ENCODE measurements at places on chromosomes 12 and 14.
A peak's percentile ranks its signal among the peaks of the same experiment; 100 is the strongest.

DNA sequence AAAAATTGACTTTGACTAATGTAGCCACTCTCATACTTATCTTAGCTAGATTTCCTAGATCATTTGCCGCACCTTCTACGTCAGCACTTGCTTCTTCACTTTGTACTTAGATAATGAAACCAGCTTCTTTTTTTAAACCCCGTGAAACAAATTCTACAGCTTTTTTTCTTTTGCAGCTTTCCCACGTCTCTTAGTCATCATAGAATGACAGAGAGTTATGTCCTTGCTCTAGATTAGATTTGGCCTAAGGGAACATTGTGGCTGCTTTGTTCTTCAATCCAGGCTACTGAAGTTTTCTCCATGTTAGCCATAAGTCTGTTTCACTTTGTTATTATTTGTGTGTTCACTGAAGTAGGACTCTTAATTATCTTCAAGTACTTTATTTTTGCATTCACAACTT lies 94.9 kb downstream of the SLCO1A2 start:
- no peak for DNase-seq

DNA sequence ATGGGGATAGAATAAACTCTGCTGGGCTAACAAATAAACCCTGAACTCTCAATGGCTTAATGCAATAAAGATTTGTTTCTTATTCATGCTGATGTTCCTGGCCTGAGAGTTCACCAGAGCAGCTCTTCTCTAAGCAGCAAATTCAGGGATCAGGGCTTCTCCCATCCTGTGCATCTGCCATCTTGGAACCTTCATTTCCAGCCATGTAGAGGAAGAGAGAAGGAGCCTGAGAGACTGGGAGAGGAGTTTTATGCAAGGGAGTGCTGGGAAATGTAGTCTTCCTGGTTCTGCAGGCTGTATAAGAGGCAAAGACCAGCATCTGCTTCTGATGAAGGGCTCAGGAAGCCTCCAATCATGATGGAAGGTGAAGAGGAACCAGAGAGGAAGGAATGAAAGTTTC lies 20.6 kb upstream of the APOLD1 start:
- no peak for DNase-seq

- peak; percentile 98 for DNase-seq
These were observed 170.1 kb upstream of the PWP1 start for GRCh38 chr12:107515446-107515958.

GRCh38 chr12:72578327-72578726 lies 306.2 kb downstream of the TRHDE start:
- no peak for DNase-seq

DNA sequence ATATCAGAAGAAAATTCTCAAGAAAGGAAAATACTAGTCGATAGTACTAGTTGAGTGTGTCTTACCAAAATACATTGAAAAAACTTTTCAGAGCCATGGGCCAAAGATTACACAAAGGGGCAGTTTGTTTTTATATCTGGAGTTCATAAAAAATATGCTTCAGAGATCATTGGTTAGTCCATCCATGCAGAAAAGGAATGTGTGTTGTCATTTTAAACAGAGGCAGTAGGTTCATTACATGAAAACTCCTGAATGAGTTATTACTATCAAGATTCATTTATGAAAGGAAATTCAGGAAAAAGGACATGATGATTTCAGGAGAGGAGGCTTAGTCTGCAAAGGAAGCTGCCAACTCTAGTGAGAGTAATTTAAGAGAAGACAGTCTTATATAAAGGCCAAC lies 354.8 kb downstream of the AEBP2 start:
- DNase-seq = no peak

GRCh38 chr12:62693376-62694050 lies 226.9 kb downstream of the MON2 start:
- DNase-seq = no peak
